ENCODE measurements at places on chromosomes 13 and 19. TPM values are rescaled to one million over a fixed set of nuclear protein-coding genes. Genes with fewer than 3 reads are reported as not detected.

DNA sequence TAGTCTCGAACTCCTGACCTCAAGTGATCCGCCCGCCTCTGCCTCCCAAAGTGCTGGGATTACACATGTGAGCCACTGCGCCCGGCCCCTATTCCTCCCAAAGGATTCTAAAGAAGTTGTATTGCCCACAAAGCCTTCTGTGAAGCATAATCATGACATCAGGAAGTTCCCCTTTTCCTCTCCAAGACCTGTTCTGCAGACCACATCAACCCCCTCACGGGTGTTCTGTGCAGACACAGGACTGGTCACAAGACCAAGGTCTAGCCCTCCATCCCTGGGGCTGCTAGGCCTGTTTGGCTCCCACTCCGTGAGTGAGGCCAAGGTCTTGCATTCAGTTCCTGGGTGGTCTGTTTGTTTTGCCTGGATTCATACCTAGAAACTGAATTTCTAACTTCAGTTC lies 178.1 kb downstream of the FLT1 start:
- H3K36me3 ChIP-seq, result no peaks in the 10 kb centered on the region
- peaks cover 2% of the 10 kb centered on the region for H3K27me3 ChIP-seq
- H3K4me1 ChIP-seq, result peaks cover 4% of the 10 kb centered on the region

DNA sequence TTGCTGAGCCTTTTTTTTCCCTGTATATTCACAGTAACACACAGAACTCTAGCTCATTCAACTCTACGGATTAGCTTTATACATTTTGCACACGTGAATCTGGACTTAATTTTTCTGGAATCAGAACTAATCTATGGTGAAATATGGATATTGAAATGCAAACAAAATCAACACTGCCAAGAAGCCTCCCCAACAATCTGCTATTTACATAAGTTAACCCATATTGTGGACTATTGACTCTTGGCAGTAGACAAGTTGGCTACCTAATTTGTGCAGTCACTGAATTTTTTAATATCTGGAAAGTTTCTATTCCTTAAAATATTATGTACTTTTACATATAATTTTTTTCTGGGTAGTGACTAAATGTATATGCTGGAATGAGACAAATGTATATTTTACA lies 815.4 kb downstream of the PCDH17 start:
- no peak overlapping the region for H3K27ac ChIP-seq
- H3K4me1 ChIP-seq, result no peaks in the 10 kb centered on the region
- no peak for DNase-seq
- no peaks in the 10 kb centered on the region for H3K36me3 ChIP-seq
- H3K27me3 ChIP-seq, result no peaks in the 10 kb centered on the region
- H3K4me3 ChIP-seq, result no peak overlapping the region

DNA sequence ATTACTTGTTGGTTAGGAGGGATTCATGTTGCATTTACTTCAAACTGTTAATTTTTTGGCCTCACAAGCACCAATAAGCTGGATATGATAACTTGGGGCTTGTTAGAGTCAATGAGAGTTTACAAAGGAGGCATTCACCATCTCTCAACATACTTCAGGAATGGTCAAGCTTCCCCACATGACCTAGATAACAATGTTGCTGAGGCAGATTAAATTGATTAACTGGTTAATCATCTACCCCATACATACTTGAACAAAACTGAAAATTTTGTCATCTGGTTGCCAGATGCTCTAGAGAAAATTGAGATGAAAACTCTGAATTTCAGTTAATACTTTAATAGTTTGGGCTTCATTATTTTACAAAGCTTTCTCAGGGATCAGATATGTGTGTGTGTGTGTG lies 43.0 kb upstream of the UBL3 start:
- H3K27ac ChIP-seq, result no peak overlapping the region
- no peak overlapping the region for H3K4me3 ChIP-seq
- peaks cover 5% of the 10 kb centered on the region for H3K4me1 ChIP-seq
- no peaks in the 10 kb centered on the region for H3K36me3 ChIP-seq
- H3K27me3 ChIP-seq, result no peaks in the 10 kb centered on the region
- no peak for DNase-seq

- no peaks in the 10 kb centered on the region for H3K4me1 ChIP-seq
- no peaks in the 10 kb centered on the region for H3K27me3 ChIP-seq
- H3K36me3 ChIP-seq, result no peaks in the 10 kb centered on the region
- H3K4me3 ChIP-seq, result no peak overlapping the region
- H3K27ac ChIP-seq, result no peak overlapping the region
Measured at GRCh38 chr13:89153941-89154340, 1482.8 kb downstream of the SLITRK5 start.

DNA sequence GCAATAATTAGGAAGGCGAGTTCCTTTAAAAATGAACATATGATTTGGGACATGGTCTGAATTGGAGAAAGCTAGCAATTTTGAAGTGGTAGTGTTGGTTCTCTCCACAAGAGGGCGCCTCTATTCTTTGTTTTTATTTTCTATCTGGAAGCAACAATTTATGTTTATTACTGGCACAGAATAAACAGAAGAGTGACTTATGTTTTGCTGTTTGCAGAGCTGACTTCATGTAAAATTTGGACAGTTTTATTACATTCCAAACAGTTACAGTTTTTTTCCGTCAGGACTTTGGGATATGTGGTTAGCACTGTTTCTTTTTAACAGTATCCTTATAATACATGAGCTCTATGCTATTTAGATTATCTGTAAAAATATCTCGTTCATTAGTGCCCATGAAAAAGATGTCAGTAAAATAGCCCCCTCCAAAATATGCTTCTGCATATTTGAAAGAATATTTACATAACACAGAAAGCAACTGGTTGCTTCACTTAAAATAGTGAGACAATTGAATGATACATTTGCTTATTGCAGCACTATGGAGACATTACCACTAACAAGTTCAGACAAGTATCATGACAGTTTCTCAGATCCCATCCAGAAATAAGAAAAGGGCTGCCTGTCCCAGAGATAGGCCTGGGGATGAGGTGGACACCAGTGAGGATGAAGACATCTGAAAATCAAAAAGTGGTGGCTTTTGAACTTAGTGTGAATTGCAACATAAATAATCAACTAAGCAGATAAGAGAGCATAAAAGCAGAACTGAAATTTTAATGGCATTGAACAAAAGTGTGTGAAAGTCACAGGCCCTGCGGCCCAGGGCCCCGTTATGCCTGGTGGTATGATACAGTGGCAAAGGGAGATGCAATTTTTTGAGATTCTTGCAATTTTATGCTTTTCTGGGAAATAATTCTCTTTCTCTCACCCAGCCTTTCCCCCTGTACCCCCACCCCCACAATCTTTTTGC lies 32.3 kb upstream of the FGF9 start:
- H3K36me3 ChIP-seq, result no peaks in the 10 kb centered on the region
- peaks cover 4% of the 10 kb centered on the region for H3K4me1 ChIP-seq
- peaks cover 10% of the 10 kb centered on the region for H3K27me3 ChIP-seq
- H3K4me3 ChIP-seq, result no peak overlapping the region
- DNase-seq, result no peak

DNA sequence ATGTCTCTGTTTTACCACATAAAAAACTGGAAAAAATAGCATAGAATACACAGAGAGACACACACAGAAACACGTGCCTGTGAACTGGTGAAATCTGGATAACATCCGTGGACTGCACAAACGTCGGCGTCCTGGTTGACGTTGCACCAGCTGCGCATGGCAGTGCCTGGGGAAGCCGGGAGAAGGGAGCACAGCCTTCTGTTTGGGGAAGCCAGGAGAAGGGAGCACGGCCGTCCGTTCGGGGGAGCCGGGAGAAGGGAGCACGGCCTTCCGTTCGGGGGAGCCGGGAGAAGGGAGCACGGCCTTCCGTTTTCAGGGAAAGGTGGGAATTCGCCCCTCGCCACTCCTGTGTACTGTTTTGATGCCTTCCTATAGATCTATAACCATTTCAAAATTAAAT lies 63.8 kb upstream of the C13orf46 start:
- DNase-seq, result no peak
- H3K27me3 ChIP-seq, result no peaks in the 10 kb centered on the region
- H3K27ac ChIP-seq, result no peak overlapping the region
- no peaks in the 10 kb centered on the region for H3K36me3 ChIP-seq
- H3K4me1 ChIP-seq, result no peaks in the 10 kb centered on the region
- no peak overlapping the region for H3K4me3 ChIP-seq

- no peaks in the 10 kb centered on the region for H3K4me1 ChIP-seq
- H3K27me3 ChIP-seq, result no peaks in the 10 kb centered on the region
- H3K36me3 ChIP-seq, result peaks cover 16% of the 10 kb centered on the region
- no peak overlapping the region for H3K4me3 ChIP-seq
- DNase-seq, result no peak
Measured at GRCh38 chr19:9348253-9348652, 14.6 kb upstream of the ZNF177 start.

- H3K4me1 ChIP-seq, result no peaks in the 10 kb centered on the region
- no peaks in the 10 kb centered on the region for H3K27me3 ChIP-seq
- no peak overlapping the region for H3K27ac ChIP-seq
- H3K36me3 ChIP-seq, result no peaks in the 10 kb centered on the region
- no peak for DNase-seq
Measured at GRCh38 chr13:98094678-98095266, 48.1 kb upstream of the FARP1 start.

GRCh38 chr13:41756198-41756880 lies 204.6 kb downstream of the VWA8 start:
- H3K4me1 ChIP-seq, result no peaks in the 10 kb centered on the region
- no peak for DNase-seq
- no peak overlapping the region for H3K27ac ChIP-seq
- H3K27me3 ChIP-seq, result no peaks in the 10 kb centered on the region
- H3K36me3 ChIP-seq, result peaks cover 27% of the 10 kb centered on the region

- H3K27me3 ChIP-seq, result peaks cover 7% of the 10 kb centered on the region
- H3K27ac ChIP-seq, result no peak overlapping the region
- no peaks in the 10 kb centered on the region for H3K4me1 ChIP-seq
- no peak for DNase-seq
- no peak overlapping the region for H3K4me3 ChIP-seq
Measured at GRCh38 chr13:25455146-25455545, 83.4 kb downstream of the ATP8A2 start.

GRCh38 chr13:18977857-18978256 lies 203.8 kb downstream of the TUBA3C start:
- no peaks in the 10 kb centered on the region for H3K4me1 ChIP-seq
- DNase-seq, result no peak
- no peaks in the 10 kb centered on the region for H3K27me3 ChIP-seq
- H3K4me3 ChIP-seq, result no peak overlapping the region

DNA sequence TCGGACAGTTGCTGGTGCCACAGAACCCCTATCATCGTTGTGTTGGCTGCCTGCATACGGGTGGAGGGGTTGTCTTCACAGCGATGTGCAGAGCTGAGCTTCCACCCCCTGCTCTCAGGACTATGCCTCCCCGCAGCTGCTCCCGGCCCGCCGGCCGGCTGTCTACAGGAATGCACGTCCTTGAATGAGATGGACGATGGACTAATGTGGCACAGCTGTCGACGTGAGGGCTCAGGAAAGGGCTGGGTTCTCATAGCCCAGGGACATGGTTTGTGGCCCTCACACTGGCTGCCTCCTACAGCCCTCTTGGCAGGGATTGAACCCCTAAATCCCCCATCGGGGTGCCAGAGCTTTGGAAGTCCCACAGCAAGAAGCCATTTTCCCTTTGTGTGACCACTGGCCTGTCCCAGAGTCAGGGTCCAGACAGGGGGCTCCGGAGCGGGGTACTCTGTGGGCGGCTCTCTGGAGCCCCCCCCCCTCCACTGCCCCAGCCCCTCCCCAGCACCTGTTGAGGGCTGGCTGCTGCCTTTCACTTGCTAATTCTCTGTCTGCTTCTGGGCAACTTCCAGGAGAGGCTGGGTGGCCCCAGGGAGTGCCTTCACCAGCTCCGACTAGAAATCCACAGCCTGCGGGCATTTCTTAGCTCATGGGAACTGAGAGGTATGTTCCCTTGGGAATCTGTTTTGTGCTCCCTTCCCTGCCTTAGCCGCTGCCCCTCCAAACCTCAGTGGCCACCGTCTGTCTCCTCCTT lies 40.2 kb downstream of the TSSK6 start:
- peak overlapping the region; percentile 88 for H3K27ac ChIP-seq
- no peaks in the 10 kb centered on the region for H3K27me3 ChIP-seq
- no peak overlapping the region for H3K4me3 ChIP-seq
- peaks cover 79% of the 10 kb centered on the region for H3K4me1 ChIP-seq
- DNase-seq, result no peak

DNA sequence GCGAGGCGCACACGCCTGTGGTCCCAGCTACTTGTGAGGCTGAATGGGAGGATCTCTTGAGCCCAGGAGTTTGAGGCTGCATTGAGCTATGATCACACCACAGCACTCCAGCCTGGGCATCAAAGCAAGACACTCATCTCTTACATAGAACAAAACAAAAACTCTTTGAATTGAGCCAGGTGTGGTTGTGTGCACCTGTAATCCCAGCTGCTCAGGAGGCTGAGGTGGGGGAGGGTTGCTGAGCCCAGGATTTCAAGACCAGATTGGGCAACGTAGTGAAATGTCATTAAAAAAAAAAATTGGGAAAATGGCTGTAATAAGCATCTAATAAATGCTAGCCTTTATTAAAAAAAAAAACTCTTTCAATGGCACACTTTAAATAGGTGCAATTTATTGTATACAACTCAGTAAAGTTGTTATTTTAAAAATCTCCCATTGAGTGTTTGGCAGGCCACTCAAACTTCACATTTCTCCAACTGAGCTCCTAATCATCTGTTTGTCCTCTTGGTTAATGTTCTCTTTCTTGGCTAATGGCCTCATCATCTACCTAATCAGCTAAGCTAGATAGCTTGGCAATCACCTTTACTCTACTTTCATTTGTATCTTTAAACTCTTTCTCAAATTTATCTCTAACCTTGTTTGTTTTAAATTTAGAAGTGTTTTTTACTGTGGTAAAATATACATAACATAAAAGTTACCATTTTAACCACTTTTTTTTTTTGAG lies 28.1 kb upstream of the HMGB1 start:
- no peak overlapping the region for H3K27ac ChIP-seq
- H3K4me1 ChIP-seq, result no peaks in the 10 kb centered on the region
- H3K4me3 ChIP-seq, result no peak overlapping the region
- DNase-seq, result no peak
- H3K27me3 ChIP-seq, result peaks cover 2% of the 10 kb centered on the region
- H3K36me3 ChIP-seq, result no peaks in the 10 kb centered on the region

- DNase-seq, result no peak
- no peak overlapping the region for H3K4me3 ChIP-seq
- H3K36me3 ChIP-seq, result no peaks in the 10 kb centered on the region
- no peaks in the 10 kb centered on the region for H3K4me1 ChIP-seq
Measured at GRCh38 chr13:61144834-61145593, 270.6 kb downstream of the PCDH20 start.

- H3K36me3 ChIP-seq, result peaks cover 9% of the 10 kb centered on the region
- H3K4me1 ChIP-seq, result peaks cover 8% of the 10 kb centered on the region
- H3K27me3 ChIP-seq, result peaks cover 55% of the 10 kb centered on the region
- H3K4me3 ChIP-seq, result no peak overlapping the region
- no peak for DNase-seq
Measured at GRCh38 chr19:7817801-7818200, 12.2 kb upstream of the EVI5L start.

- no peaks in the 10 kb centered on the region for H3K36me3 ChIP-seq
- no peak for DNase-seq
- peaks cover 3% of the 10 kb centered on the region for H3K27me3 ChIP-seq
- H3K27ac ChIP-seq, result no peak overlapping the region
Measured at GRCh38 chr19:31317093-31317492, 32.1 kb downstream of the TSHZ3 start.

Gene TLE6
- 3.2 TPM for total RNA-seq

Gene ADGRE2
- 0.50 TPM for total RNA-seq

Gene SMIM24
- total RNA-seq, result 2.3 TPM

Gene ONECUT3
- total RNA-seq, result not detected

Gene CRLF1
- total RNA-seq, result not detected

Gene KLK6
- total RNA-seq, result not detected

Gene SPTBN4
- 0.44 TPM for total RNA-seq

Gene APLP1
- 2.0 TPM for total RNA-seq

Gene LILRA2
- total RNA-seq, result not detected

Gene ZNF324B
- 13.1 TPM for total RNA-seq

Gene ZNF582
- 3.3 TPM for total RNA-seq

Gene PCSK4
- 4.4 TPM for total RNA-seq
